ENCODE measurements at places on chromosomes 5 and 9. TPM values are rescaled to one million over a fixed set of nuclear protein-coding genes. Genes with fewer than 3 reads are reported as not detected.

Gene C5orf52
- total RNA-seq, result not detected

Gene FRMPD1
- not detected for total RNA-seq

GRCh38 chr5:151601391-151601790, 10.3 kb upstream of the FAT2 start:
- DNase-seq, result no peak

DNA sequence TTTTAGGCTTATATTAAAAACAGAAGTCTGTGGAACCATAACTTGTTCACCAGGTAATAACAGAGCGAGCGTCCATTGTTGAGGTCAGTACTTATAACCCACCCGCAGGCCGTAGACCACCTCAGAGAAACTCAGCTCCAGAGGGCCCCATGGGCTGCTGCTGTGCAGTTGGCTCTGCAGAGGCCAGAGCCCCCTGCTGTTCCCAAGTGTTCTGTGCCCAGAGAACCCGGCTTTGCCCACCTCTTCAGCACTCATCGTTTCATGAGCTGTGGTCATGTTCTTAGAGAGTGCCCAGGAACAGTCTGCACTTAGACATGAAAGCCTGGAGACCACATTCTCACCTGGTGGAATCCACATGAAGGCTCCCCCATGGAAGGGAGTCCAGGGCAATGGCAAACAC, 50.4 kb upstream of the SLC2A8 start:
- DNase-seq, result no peak

DNA sequence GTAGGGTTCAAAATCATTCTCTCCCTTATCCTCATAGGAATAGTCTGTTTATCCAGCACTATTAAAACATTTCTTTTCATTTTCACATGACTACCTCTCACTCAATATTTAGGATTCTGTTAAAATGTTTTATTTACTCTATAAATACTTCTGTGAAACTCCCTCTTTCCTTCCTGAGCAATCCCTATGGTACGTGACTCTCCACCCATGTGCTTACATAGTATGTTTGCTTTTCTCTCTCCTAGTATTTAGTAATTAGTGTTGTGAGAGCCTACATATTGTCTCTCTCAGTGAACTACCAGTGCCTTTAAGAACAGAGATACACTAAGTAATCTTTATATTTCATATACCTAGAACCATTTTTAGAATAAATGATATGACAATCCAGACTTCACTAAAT, 46.0 kb downstream of the PTPRD start:
- no peak for DNase-seq

DNA sequence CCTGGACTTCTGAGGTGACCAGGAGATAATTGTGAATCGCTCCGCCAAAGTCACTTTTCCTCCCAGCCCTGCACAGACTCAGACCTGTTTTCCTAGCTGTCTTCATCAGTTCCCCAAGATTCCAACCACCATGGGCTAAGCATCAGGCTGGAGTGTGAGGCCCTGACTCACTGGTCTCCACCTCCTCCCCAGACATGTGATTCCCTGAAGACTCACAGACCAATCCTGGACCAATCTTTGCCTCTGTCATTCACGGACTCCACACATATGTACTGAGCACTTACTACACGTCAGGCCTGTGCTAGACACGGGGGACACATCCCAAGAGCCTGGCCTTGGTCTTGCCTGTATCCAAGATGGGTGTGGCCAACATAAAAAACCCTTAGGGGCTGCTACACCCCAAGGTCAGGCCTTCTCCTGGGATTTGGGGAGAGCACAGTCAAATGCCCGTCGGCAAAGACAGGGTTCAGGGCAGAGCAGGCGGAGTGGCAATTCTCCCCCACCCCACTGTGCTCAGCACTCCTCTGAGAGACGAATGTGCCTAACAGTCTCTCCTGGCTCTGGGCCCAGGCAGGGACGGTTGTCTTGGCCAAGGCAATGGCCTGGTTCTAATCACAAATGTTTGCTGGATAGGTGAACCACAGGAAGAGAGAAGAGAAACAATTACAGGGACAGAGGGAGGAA, 11.9 kb downstream of the EEIG1 start:
- peak; percentile 54 for DNase-seq

Gene CDHR2
- 0.37 TPM for total RNA-seq

GRCh38 chr9:129221233-129221632, 43.2 kb upstream of the IER5L start:
- peak; percentile 34 for DNase-seq

Gene DOCK2
- 198 TPM for total RNA-seq

DNA sequence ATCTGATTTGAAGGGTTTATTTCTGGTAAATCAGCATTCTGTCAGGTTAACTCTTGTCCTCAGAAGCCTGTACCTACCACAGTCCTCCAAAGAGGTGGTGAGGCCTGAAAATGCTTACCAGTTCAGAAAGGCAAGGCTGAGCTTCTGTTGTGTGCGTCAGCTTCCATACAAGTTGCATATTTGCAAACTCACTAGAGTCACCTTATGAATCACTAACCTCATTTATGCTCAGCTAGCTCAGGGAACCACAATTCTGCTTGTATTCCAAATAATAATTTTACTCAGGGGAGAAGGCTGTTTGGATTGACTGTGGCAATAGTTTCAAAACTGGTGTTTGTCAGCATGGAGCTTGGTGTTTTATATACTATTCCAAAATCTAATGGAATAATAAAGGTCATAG, 355.1 kb upstream of the RFX3 start:
- DNase-seq, result no peak

- no peak for DNase-seq
Measured at GRCh38 chr5:122781465-122781864, 6.6 kb downstream of the SNX2 start.

- no peak for DNase-seq
Measured at GRCh38 chr5:157236423-157236822, 29.5 kb upstream of the CYFIP2 start.

Gene TAF11L6
- not detected for total RNA-seq

Gene KIF4B
- total RNA-seq, result 0.05 TPM

Gene AK8
- total RNA-seq, result not detected

- DNase-seq, result no peak
Measured at GRCh38 chr5:169088028-169088725, 212.8 kb downstream of the SLIT3 start.

- DNase-seq, result peak; percentile 38
Measured at GRCh38 chr5:141135030-141135717, at the start of gene PCDHB5. Gene PCDHB5, plus strand, starts transcription at chr5:141135206. Its CDS starts 229 bp downstream, at chr5:141135435.

DNA sequence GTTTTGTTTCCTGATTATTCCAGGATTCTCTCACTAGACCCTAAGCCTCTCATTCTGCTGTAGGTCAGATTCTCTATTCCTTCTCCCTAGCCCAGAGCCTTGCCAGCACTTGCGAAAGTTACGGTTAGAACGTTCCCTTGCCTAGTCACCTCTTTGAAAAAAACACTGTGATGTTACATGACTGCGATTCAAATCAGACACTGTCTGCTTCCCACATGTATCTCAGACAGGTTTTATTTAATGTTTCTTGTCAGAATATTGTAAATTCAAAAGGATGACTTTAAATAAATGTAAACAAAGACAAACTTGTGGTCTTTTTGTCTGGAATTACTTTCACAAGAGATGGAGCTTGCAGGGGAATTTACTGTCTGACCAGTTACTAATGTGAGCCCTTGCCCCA, 116.5 kb upstream of the OTULINL start:
- DNase-seq, result no peak

Gene C7
- total RNA-seq, result not detected

Gene PPP2R2B
- total RNA-seq, result 0.85 TPM

Gene STC2
- 31.5 TPM for total RNA-seq

- peak; percentile 84 for DNase-seq
Measured at GRCh38 chr9:95724253-95724991, 151.1 kb upstream of the ERCC6L2 start.

DNA sequence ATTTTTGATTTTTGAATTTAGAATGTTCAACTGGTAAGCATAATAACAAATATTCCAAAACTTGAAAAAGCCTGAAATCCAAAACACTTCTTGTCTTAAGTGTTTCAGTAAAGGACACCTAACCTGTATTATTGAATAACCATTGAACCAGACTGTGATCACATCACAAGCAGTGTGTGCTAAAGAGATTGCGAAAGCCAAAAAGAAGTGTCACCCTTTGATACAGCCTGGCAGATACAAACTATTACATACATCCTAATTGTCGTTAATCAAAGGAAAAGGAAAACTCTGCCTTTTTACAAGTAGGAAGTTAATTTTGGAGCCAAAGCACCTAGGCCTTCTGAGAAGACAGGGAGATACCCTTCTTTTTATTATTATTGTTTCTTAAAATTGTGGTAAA, 8.4 kb upstream of the FAM120AOS start:
- no peak for DNase-seq

GRCh38 chr5:102226321-102226720, 69.8 kb downstream of the SLCO4C1 start:
- DNase-seq, result no peak

- DNase-seq, result no peak
Measured at GRCh38 chr9:81549500-81550206, 139.7 kb downstream of the TLE1 start.

DNA sequence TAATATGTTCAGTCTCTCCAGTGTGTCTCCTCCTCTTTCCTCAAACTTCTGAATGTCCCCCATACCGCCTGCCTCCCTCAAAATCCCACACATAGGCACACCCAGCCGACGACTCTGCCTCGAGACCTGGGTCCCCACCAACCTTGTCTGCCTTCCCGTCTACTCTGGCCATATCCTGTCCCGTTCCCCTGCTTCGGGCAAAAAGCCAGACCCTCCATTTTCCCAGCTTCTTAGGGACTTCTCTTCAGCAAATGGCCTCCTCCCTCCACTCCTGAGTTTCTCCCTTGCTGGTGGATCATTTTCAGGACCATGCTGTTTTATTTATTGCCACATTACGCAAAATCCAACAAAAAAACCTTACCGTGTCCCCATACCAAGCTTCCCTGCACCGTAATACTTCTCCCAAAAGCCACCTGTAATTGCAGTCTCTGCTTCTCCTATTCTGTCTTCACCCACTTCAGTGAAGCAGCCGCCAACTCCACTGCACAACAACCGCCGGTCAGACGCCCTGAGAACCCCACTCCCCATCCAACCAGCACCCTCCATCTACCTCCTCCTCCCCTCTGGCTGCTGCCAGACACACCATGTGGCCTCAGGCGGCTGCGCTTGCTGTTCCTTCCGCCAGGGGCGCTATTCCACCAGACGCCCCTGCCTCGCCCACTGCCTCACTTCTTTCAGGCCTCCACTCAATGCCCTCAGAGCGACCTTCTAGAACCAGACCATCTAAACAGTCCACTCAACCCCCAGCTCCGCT, 117.0 kb downstream of the TRPM6 start:
- peak; percentile 69 for DNase-seq

GRCh38 chr9:114006931-114007691, 71.0 kb downstream of the AMBP start:
- no peak for DNase-seq

DNA sequence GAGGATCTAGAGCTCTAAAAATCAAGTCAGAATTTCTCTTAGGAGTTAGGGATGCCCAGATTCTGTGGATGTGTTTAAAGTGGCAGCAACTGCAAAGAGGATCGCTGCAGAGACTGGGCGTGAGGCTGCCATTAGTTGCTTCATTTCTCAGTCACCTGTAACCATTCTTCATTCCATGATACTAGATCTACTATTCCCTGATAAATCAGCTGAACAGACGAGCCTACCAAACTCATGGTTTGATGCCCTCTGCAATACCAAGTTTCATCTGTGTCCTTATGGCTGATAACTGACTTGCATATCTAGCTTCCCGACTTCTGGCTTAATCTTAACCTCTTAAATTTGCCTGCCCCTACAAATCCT, 33.3 kb downstream of the UBE2R2 start:
- no peak for DNase-seq

DNA sequence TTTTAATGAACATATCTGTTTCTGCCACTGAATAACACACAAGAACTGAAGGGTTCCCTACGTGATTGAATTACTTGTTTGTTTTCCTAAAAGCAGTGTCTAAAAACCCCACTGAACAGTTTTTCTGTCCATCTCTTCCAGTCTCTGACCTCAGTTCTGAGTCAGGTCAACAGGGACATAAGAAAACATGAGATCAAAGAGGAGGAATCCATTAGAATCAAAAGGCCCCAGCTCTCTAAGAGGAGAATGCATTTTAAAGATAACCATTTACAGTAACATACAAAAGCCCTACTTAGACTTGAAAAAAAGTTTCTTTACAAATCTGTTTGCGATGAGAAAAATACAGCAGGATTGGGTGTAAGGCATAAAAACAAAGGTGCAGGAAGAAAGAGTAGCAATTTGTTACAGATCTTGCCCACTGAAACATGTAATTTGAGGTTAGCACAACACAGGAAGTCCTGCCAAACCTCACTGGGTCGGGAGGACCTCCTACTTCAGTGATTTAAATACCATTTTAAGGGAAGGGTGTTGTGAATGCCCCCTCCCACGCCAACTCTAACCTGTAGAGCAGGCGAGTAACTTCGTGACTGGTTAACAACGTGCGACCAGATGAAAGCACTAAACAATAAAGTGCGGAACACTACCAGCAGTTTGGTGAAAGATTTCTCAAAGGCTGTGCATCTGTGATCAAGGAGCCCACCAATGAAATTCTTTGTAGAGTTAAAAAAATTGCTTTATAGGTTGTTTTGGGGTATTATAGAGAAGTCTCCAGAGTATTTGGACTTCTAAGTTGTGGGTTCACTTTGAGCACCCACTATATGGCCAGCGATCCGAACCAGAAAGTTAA, 1.3 kb downstream of the QSOX2 start:
- peak; percentile 88 for DNase-seq

Gene SPATA6L
- 0.21 TPM for total RNA-seq

GRCh38 chr5:15719784-15720183, 219.8 kb downstream of the FBXL7 start:
- DNase-seq, result no peak

GRCh38 chr5:107538805-107539445, 131.8 kb downstream of the EFNA5 start:
- DNase-seq, result no peak

Gene ENHO
- not detected for total RNA-seq

Gene OR1J2
- not detected for total RNA-seq

Gene N4BP3
- 3.3 TPM for total RNA-seq

DNA sequence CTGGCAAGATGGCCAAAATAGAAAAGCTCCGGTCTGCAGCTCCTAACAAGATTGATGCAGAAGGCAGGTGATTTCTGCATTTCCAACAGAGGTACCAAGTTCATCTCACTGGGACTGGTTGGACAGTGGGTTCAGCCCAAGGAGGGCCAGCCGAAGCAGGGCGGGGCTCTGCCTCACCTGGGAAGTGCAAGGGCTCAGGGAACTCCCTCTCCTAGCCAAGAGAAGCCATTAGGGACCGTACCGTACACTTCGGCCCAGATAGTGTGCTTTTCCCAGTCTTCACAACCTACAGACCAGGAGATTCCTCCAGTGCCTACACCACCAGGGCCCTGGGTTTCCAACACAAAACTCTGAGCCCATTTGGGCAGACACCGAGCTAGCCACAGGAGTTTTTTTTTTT, 277.8 kb downstream of the SLCO4C1 start:
- no peak for DNase-seq

Gene IFNA13
- total RNA-seq, result not detected

- DNase-seq, result peak; percentile 69
Measured at GRCh38 chr9:129489838-129490582, 130.9 kb downstream of the C9orf50 start.

GRCh38 chr5:16628376-16628775, 11.6 kb upstream of the RETREG1 start:
- DNase-seq, result no peak
